GM12891 (cell line): ENCODE measurements at places on chromosomes 11 and 22.
A peak's percentile ranks its signal among the peaks of the same experiment; 100 is the strongest.

GRCh38 chr22:43153899-43154298 is 2.5 kb downstream of the TSPO start:
- DNase-seq = no peak

DNA sequence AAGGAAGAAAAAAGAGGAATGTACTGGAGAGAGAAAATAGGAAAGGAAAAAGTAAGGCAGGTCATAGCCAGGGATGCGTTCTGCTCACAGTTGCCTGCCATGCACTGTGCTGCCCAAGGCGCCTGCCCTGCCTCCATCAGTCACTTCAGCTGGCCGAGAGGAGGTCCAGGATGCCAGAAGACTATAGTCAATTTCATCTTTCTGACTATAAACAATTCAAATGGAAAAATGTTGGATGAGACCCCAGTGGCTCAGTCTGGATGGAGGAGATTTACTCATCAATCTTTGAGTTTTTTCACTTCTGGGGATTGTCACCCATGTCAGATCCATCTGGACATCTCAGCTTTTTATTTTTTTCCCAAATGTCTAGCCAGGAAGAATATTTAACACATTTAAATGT is 36.7 kb upstream of the CLMP start:
- no peak for DNase-seq

DNA sequence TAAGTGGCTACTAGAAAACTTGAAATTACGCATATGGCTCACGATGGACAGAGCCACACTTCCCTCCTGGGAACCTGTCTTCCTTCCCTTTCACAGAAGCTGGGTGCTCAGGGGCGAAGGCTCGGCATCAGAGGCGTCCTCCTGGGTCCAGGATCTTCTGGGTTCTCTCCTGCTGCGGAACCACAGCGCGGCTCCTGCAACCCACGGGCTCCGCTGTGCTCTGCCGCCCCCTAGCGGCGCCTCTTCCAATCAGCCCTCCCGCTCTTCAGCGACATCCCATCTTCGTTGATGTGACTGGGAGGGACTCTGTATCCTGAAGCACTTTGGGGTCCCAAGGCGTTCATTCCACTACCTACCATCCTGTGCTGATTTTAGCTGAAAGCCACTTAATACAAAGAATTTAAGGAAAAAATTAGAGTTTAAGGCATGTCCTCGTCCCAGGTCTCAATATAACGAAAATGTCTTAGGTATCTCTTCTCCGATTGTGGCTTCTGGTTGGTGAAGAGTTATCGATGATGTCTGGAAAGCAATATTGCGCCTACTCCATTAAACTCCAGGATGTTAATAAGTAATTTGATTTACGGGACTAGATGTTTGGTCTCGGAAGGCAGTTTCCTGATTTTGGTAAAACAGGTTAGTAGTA is 14.8 kb upstream of the RPS3 start:
- peak; percentile 60 for DNase-seq

DNA sequence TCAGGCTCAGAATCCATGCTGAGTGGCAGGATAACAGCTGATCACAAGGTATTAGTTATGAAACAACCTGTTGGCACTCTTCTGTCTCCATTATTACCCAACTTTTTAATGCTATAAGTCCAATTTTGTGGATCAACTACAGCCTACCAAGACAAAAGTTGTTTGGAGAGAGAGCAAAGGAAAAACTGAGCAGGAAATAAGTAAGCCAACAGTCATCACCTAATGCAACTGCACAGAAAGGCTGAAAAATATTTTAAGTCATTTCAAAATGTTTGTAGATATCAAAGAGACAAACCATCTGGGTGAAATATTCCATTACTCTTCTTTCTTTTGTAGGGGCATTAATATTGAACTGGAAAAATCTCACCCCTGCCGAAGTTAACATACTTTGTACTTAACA is 41.6 kb downstream of the FDX1 start:
- DNase-seq = no peak

DNA sequence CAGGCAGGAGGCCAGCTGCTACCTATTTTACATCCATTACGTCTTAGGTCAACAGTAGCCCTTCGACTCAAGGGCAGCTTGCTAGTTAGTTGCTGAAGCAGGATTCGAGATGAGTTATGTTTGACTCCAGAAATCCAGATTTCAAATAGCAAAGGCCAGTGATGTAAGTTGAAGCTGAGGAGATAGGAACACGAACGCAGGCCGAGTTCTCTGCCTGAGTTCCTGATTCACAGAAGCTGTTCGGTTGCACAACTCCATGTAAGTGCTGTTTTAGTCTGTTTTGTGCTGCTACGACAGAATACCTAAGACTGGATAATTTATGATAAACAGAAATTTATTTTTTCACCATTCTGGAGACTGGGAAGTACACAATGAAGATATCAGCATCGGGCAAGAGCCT is 111.2 kb downstream of the SLC1A2 start:
- DNase-seq = no peak

GRCh38 chr11:117217141-117218084 is 14.5 kb downstream of the PCSK7 start:
- no peak for DNase-seq

GRCh38 chr11:76653674-76654284 is 16.8 kb downstream of the LRRC32 start:
- DNase-seq = no peak

DNA sequence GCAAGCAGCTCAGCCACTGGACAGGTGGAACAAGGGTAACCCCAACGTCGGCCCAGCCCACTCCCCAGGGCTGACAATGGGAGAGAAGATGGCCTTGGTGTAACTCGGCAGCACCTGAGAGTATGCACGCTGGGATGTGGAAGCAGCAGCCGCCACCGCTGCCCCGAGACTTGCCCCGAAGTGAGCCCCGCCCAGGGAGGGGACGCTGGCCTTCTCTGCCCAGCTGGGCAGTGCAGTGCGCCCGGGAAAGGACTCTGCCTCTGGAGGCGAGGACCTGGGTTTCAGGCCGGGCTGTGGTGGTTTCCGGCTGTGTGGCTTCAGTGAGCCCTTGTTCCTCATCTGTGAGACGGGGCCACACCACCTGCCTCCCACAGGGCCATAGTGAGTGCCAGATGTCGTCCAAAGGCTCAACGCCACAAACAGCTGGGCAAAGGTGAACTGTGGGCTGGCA is 8.6 kb upstream of the POLDIP3 start:
- no peak for DNase-seq

DNA sequence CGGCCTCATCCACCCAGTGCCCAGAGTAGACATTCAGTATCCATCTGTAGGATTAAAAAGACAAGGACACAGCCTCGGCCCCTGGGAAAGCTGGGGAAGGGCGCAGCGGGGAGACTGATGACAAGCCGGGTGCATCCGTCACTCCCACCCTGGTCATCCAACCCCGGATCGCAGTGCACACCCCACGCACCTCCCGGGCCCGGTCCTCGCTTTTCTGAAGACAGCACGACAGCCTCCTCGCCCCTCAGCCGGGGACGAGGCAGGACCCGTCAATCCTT is 1.1 kb downstream of the FCHSD2 start:
- DNase-seq = no peak
